H7 (cell line): ENCODE measurements at places on chromosomes 5 and 9. TPM values are rescaled to one million over a fixed set of nuclear protein-coding genes. Genes with fewer than 3 reads are reported as not detected.

DNA sequence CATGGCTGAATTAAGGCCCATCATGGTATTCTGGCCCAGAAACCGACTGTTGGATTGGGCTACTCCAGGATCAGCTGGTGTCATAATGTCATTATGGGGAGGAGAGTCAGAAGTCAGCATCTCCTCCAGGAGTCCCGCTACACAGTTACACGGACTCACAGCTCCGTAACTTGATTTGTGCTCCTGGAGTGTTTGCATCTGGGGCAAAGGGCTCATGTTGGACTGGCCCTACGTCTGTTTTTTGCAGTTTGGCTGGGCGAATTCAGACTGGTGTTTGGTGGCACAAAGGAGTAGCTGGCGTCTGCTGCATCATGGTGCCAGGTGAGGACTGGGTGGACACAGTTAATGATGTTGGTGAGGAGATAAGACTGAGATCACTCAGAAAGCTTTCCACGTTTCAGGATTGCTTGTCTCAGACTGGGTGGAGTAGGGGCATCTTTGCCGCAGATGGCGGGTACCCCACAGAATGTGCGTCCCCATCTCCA is 31.3 kb downstream of the OR2V1 start:
- no peak for DNase-seq

DNA sequence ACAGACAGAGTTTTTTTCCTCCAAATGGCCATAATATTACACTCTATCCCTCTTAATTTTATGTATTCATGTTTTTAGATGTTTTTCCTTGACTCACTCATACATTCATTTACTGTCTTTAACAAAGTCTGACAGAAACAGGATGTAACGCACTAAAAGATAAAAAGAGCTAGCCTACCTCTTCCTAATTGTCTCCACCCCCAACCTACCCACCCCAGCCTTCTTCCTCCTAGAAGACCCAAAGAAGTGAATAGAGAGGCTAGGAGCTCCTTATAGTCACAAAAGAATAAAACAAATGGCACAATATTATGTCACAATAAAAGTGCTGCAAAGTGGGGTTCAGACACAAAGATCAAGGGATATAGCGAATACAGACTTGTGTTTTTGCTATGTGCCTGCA is 719 bp downstream of the NOL8 start:
- no peak for DNase-seq

GRCh38 chr9:5375790-5376477 is 36.3 kb upstream of the RLN1 start:
- no peak for DNase-seq

DNA sequence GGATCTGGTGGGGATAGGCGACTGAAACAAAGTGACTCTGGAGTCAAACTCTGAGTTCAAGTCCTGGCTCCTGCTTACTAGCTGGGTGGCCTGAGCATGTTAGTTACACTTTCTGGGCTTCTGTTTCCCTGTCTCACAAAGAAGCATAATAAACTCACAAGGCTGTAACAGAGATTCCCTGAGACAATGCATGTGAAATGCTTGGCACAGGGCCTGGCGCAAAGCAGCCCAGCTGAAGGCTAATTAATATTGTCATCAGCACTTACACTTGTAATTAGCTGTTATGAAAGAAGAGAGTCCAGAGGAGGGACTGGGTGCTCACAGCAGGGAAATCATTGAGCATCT is 64.1 kb upstream of the SPOCK1 start:
- no peak for DNase-seq

DNA sequence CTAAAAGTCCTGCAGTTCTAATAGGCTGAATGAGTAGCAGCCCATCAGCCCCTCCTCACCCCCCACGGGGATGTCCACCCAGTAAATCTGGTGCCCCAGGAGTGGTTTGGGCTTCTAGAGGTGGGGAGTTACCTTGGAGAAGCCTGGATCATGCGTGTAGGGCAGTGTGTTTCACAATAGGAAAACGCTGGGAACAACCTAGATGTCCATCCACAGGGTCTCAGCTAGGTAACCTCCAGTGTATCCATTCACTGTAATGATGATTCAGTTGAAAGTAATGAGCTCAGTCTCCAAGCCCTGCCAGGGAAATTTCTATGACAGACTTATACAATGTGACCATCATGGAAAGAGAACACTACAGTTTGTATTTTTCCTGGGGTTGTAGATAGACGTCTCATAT is 51.8 kb downstream of the NDST1 start:
- no peak for DNase-seq

The S1PR3 gene
- 9.3 and 25.0 TPM in 2 replicates for total RNA-seq

The RNF180 gene
- 1.2 and 1.8 TPM in 2 replicates for total RNA-seq
